Left lung (tissue), 14 donors: ENCODE measurements at places on chromosomes 4 and X. TPM values are rescaled to one million over a fixed set of nuclear protein-coding genes. Genes with fewer than 3 reads are reported as not detected.

GRCh38 chrX:46673620-46674359 is 85.1 kb downstream of the SLC9A7 start:
- no peaks in the 10 kb centered on the region for H3K36me3 ChIP-seq
- H3K27ac ChIP-seq, result no peak overlapping the region
- no peak overlapping the region for H3K4me3 ChIP-seq
- DNase-seq, result no peak
- H3K27me3 ChIP-seq, result no peaks in the 10 kb centered on the region

- H3K36me3 ChIP-seq, result no peaks in the 10 kb centered on the region
- DNase-seq, result no peak
- no peak overlapping the region for H3K27ac ChIP-seq
- H3K4me3 ChIP-seq, result no peak overlapping the region
Measured at GRCh38 chrX:53047228-53047627, 1.4 kb upstream of the GPR173 start.

- H3K27ac ChIP-seq, result no peak overlapping the region
- no peak overlapping the region for H3K4me3 ChIP-seq
- no peaks in the 10 kb centered on the region for H3K36me3 ChIP-seq
- H3K27me3 ChIP-seq, result no peaks in the 10 kb centered on the region
- H3K4me1 ChIP-seq, result no peaks in the 10 kb centered on the region
- no peak for DNase-seq
Measured at GRCh38 chrX:35561985-35562384, 236.2 kb upstream of the MAGEB16 start.

Gene DDX60
- 32.4 TPM for total RNA-seq

DNA sequence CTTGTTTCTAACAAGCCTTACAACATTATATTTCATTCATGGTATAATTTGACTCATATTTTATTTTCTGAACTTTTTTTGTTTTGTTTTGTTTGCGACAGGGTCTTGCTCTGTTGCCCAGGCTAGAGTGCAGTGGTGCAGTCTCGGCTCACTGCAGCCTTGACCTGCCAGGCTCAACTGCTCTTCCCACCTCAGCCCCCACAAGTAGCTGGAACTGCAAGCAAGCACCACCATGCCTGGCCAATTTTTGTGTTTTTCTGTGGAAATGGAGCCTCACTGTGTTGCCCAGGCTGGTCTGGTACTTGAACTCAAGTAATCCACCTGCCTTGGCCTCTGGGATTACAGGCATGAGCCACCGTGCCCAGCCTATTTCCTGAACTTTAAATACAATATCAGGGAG is 42.5 kb downstream of the GRID2 start:
- no peak overlapping the region for H3K27ac ChIP-seq
- H3K27me3 ChIP-seq, result no peaks in the 10 kb centered on the region
- H3K4me3 ChIP-seq, result no peak overlapping the region

Gene OCIAD2
- total RNA-seq, result 82.2 TPM

DNA sequence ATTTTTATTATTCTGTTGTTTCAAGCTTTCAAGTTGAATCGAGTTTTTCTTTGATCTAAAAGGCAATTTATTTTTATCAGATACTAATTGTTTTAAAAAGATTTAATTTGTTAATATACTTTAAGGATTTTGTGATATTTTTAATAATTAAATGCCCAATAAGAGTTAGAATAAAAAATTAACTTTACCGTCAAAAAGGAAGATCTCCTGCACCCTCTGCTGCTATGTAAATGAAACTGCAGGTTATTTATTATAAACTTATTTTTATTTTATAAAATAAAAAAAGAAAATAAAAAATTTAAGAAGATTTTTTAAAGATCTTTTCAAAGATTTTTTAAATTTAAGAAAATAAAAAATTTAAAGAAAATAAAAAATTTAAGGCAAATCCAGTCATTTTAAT is 166.1 kb downstream of the CCSER1 start:
- no peak overlapping the region for H3K4me3 ChIP-seq
- H3K36me3 ChIP-seq, result no peaks in the 10 kb centered on the region
- DNase-seq, result no peak
- no peak overlapping the region for H3K27ac ChIP-seq

Gene SAGE1
- total RNA-seq, result not detected

Gene RLIM
- total RNA-seq, result 40.6 TPM

Gene GPRASP1
- 4.0 TPM for total RNA-seq

Gene ITM2A
- 33.6 TPM for total RNA-seq

- H3K4me1 ChIP-seq, result peaks cover 3% of the 10 kb centered on the region
- H3K4me3 ChIP-seq, result no peak overlapping the region
- DNase-seq, result no peak
- no peak overlapping the region for H3K27ac ChIP-seq
- H3K27me3 ChIP-seq, result no peaks in the 10 kb centered on the region
Measured at GRCh38 chr4:172997217-172997609, 171.4 kb upstream of the GALNT7 start.

Gene ATP8A1
- 60.9 TPM for total RNA-seq

DNA sequence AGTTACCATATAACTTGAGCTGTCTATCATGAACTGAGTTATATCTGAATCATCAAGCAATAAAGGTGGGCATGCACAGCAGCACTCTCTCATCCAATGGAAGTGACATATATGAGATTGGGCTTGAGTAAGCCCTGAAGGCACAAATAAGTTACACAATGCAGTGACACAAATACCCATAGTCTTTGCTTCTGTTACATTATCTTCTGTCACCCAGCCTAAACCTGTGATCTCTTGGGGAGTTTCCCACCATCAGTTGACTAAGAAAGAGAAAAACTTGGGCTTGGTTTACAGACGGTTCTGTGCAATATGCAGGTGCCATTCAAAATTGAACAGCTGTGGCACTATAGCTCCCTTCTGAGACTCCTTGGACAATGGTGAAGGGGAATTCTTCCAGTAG is 138.8 kb upstream of the IL15 start:
- no peaks in the 10 kb centered on the region for H3K36me3 ChIP-seq
- no peak overlapping the region for H3K27ac ChIP-seq
- no peaks in the 10 kb centered on the region for H3K4me1 ChIP-seq
- H3K27me3 ChIP-seq, result no peaks in the 10 kb centered on the region
- no peak for DNase-seq

DNA sequence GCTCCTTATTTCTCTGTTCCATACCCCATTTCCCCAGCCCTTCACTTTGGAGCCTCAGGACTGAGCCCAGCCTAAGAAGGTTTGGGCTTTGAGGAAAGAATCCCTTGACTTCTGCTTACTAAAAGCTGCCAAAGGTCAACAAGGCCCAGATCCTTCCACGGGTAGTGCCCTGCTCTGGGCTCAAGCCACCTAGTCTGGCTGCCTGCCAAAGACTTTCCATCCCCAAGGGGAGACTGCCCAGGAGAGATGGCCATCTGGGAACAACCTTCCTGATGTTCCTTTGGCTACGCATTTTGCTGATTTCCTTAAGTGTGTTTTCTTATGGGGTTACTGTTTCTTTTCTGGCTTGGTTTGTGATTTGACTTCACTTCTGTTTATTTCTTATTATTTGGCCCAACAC is 49.8 kb upstream of the NDP start:
- DNase-seq, result no peak
- H3K4me1 ChIP-seq, result no peaks in the 10 kb centered on the region
- peaks cover 2% of the 10 kb centered on the region for H3K27me3 ChIP-seq
- H3K36me3 ChIP-seq, result no peaks in the 10 kb centered on the region

DNA sequence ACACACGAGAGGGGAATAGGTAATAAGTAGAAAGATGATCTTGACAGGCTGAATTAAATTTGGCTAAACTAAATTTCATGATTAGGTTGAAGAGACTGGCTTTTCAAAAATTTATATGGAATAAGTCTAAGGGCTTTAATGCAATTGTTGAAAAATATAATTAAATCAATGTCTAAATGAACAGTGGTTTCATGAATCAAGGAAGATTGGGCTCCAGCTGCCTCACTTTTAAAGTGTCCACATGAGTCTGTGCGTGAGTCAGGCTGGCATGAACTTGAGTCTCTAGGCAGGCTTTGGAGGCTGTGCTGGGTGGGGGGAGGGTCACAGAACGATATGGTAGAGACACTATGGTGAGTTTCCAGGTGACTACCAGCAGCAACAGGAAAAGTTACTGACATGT is 111.9 kb downstream of the SORBS2 start:
- no peak for DNase-seq
- no peak overlapping the region for H3K27ac ChIP-seq
- no peaks in the 10 kb centered on the region for H3K36me3 ChIP-seq
- H3K27me3 ChIP-seq, result no peaks in the 10 kb centered on the region
- H3K4me3 ChIP-seq, result no peak overlapping the region

DNA sequence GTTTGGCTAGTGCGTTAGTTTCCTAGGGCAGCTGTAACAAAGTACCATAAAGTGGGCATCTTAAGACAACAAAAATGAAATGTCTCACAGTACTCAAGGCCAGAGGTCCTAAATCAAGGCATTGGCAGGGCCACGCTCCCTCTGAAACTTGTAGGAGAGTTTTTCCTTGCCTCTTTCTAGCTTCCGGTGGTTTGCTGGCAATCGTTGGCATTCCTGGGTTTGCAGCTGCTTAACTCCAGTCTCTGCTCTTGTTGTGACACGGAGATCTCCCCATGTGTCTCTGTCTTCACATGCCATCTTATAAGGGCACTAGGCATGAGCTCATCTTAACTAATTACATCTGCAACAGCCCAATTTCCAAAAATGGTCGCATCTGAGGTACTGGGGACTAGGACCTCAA is 362.0 kb upstream of the BOD1L1 start:
- H3K36me3 ChIP-seq, result no peaks in the 10 kb centered on the region
- no peak for DNase-seq
- no peak overlapping the region for H3K4me3 ChIP-seq
- no peak overlapping the region for H3K27ac ChIP-seq

DNA sequence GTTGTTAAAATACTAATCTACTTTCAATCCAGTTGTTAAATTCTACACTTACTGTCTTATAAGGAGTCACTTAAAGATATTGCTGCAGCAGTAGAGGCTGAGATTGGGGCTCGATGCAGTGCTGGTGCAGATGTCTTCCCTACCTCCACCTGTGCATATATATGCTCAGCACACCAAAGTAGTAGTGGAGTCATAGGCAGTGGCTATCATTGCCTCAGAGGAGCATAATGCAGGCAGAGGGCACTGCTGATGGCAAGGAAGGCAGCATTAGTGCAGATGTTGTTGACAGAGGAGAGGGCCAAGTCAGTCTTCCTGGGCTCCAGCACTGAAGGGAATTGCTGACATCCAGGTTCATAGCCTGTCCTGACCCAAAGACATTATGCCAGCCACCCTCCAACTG is 35.1 kb downstream of the INPP4B start:
- H3K36me3 ChIP-seq, result no peaks in the 10 kb centered on the region
- no peaks in the 10 kb centered on the region for H3K27me3 ChIP-seq
- DNase-seq, result no peak
- H3K4me1 ChIP-seq, result no peaks in the 10 kb centered on the region
- H3K4me3 ChIP-seq, result no peak overlapping the region
- H3K27ac ChIP-seq, result no peak overlapping the region

Gene PIR
- 16.5 TPM for total RNA-seq

- no peak overlapping the region for H3K27ac ChIP-seq
- H3K4me3 ChIP-seq, result no peak overlapping the region
- no peaks in the 10 kb centered on the region for H3K27me3 ChIP-seq
Measured at GRCh38 chr4:73013310-73013709, 56.2 kb downstream of the COX18 start.

DNA sequence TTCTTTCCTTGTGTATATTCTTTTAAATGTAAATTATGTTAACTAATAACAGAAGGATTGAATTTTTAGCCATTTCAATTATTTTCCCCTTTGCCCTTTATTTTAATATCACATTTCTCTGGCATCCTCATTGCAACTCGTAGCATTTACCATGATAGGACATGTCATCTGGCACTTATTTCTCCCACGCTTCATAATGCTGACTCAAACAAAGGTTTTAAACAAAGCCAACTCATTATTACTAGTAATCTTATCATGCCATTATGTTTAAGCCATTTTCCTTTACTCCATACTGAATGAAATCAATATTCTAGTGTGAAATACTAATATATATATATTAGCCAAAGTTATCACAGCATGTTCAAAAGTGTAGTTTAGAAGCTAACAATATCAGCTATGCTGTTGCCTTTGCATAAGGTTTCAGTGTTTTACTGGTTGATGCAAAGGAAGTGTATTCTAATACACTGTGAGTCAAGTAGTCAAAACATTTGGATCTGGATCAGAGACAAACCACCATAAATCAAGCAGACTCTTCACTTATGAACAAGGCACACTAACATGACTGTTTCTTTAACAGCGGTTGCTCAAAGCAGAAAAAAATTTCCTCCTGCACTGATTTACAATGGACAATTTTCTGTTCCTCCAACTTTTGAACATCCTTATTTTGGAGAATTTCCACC is 281.6 kb downstream of the SLC7A11 start:
- H3K4me3 ChIP-seq, result no peak overlapping the region
- no peaks in the 10 kb centered on the region for H3K27me3 ChIP-seq
- H3K4me1 ChIP-seq, result no peaks in the 10 kb centered on the region
- DNase-seq, result peak; percentile 22
- H3K36me3 ChIP-seq, result no peaks in the 10 kb centered on the region

Gene DRD5
- 0.09 TPM for total RNA-seq

DNA sequence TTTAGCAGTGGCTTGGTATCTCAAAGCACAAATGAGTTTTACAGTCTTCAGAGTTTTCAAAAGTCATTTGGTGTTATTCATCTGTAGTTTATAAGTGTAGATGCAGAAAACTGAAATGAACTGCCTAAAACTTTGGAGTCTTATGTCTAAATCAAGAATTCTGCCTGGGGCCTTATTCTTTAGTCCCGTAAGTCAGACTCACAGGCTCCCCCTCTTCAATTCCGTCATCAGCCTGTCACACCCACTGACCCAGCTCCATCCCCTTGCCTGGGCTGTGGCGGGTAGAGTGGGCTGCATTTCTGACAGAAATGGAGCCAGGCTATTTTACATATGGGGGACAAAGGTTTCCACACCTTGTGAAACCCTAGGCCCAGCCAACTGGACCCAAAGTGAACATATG is 44.3 kb downstream of the TSPAN5 start:
- H3K4me3 ChIP-seq, result no peak overlapping the region
- no peaks in the 10 kb centered on the region for H3K27me3 ChIP-seq
- DNase-seq, result no peak
- H3K36me3 ChIP-seq, result no peaks in the 10 kb centered on the region

Gene FAAH2
- total RNA-seq, result 5.0 TPM

- no peaks in the 10 kb centered on the region for H3K36me3 ChIP-seq
- no peak overlapping the region for H3K27ac ChIP-seq
- H3K27me3 ChIP-seq, result no peaks in the 10 kb centered on the region
- no peak for DNase-seq
Measured at GRCh38 chr4:86511590-86511989, 82.5 kb upstream of the PTPN13 start.

- DNase-seq, result no peak
- no peaks in the 10 kb centered on the region for H3K27me3 ChIP-seq
- no peak overlapping the region for H3K27ac ChIP-seq
Measured at GRCh38 chr4:118225511-118225910, 127.3 kb downstream of the PRSS12 start.

- no peaks in the 10 kb centered on the region for H3K36me3 ChIP-seq
- no peaks in the 10 kb centered on the region for H3K27me3 ChIP-seq
- H3K4me1 ChIP-seq, result no peaks in the 10 kb centered on the region
- H3K4me3 ChIP-seq, result no peak overlapping the region
Measured at GRCh38 chr4:33722800-33723516, 2521.4 kb downstream of the ARAP2 start.
